Stimulated activated CD4-positive, alpha-beta T cell treated with anti-CD3 and anti-CD28 coated beads, Interleukin-1b, Interleukin-23, amount 100 ng/mL, for 24 hours (primary cell): ENCODE measurements at places on chromosomes 6 and 20.

- no peak for DNase-seq
Observed at GRCh38 chr6:77715588-77715987, 62.7 kb downstream of the MEI4 start.

- DNase-seq, result no peak
Observed at GRCh38 chr20:24786646-24787045, 162.4 kb upstream of the CST7 start.

GRCh38 chr6:17705428-17705777 lies 1.3 kb downstream of the NUP153 start:
- DNase-seq, result no peak

DNA sequence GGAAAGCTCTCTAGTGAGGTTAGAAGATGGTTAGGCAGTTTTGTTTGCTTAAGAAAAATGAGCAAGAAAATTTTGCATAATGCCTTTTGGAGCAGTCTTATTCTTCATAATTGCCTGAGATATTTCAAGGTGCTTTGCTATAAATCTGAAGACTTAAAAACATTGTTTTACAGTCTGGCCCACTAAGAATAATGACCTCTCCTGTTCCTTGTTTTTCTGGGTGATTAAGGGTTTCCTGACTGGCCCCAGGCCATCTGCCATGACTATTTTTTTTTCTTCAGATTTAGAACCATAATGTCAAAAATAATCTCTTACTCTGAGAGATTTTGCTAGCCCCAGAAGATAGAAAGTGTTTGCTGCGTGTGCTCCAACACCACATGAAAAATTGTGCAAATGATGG lies 72.3 kb upstream of the CENPW start:
- DNase-seq, result no peak

GRCh38 chr6:27136077-27136644 lies 111.3 kb upstream of the PRSS16 start:
- DNase-seq, result no peak

- no peak for DNase-seq
Observed at GRCh38 chr6:100453701-100454521, 10.8 kb downstream of the SIM1 start.

GRCh38 chr6:92380803-92381601 lies 1038.4 kb downstream of the EPHA7 start:
- no peak for DNase-seq

- DNase-seq, result no peak
Observed at GRCh38 chr6:66553441-66553840, 846.4 kb upstream of the EYS start.

- DNase-seq, result no peak
Observed at GRCh38 chr20:57308451-57309271, 20.9 kb upstream of the SPO11 start.

- no peak for DNase-seq
Observed at GRCh38 chr6:62612471-62612870, 326.4 kb upstream of the KHDRBS2 start.

DNA sequence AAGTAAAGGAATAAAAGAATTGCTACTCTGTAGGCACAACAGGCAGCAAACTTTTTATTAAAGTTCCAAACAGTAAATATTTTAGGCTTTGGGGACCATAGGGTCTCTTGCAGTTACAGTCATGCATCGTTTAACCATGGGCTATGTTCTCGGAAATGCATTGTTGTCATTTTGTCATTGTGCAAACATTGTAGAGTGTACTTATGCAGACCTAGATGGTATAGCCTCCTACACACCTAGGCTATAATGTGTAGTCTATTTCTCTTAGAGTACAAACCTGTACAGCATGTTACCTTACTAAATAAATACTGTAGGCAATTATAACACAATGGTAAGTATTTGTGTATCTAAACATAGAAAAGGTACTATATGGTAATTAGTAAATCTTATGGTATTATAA lies 54.7 kb downstream of the CDS2 start:
- no peak for DNase-seq

GRCh38 chr6:56580271-56580670 lies 62.4 kb downstream of the DST start:
- DNase-seq, result no peak

DNA sequence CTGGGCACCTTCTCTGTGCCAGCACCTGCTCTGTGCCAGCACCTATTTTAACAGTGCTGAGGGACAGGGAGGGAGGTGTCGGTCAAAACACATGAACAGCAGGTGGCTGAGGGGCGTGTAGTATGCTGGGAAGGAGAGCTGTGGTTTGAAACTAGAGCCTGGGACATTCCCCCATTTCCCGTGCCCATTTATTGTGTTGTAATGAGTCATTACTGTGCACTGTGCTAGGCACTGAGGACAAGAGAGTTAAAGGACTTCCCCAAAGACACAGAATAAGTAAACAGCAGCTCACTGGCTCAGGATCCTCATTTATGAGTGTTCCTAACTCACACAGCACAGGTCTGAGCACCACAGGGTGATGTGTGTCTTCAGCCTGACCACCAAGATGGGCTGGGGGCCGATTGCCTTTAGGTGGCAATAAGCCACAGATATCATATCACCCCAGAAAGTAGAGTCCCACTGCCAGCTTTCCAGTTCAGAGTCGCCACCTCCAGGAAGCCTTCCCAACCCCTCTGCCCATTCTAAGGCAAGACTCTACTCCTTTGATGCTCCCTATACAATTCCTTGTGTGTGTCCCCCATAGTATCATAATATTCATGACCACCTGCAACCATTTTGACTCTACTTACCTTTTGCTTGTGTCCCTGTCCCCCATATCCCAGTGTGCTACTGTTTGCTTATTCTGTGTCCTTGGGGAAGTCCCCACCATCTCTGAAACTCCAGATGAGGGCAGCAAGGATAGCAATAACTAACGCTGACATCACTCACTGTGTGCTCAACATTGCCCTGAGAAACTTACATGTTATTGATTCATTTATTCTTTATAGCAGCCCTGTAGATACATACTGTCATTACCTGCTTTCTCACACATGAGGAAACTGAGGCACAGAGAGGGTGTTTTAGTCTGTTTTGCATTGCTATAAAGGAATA lies 87.3 kb downstream of the TOX2 start:
- no peak for DNase-seq

DNA sequence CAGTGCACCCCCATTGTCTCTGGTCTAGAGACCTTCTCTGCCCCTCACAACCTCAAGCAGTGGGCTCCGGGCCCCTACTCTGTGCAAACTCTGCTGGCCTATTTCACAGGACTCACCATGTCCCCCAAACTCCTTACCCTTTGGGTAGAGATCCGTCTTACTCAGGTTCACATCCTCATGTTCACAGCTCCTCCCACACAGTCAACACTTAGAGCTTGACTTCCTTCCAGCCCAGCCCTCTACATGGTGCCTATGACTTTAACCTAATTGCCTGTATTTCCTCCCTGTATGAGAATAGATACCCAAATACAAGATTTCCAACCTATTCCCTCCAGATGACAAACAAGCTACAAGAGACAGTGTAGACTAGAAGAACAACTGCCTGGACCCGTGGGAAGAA lies 528.6 kb upstream of the JARID2 start:
- no peak for DNase-seq

DNA sequence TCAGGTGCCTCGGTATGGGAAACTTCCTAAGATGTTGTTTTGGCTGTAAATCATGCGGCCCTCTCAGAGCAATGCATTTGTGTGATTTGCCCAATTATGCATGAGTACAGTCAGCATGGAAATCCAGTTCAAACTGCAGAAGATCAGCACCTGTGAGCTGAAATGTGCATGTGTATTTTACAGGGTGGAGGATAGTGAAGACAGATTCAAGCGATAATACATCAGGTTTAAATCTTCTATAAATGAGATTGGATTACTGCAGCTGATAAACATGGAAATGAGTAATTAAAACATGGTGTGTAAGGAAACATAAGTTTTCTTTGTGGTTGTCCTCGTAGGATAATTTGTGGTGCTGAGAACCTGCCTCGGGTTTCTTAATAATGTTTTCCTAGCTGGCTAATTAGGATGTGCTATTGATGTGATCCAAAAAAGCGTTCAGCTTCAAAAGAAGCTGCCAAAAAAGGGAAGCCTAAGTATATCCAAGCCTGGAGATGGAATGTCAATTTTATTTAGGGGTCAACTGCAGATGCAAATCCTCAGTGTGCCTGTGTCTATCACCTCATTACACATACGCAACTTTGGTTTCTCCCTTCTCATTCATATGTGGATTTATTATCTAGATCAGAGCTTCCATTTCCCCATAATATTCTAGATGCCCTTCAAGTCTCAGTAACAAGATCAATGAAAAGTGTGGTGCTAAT lies 117.1 kb upstream of the CCDC28A start:
- no peak for DNase-seq

- DNase-seq, result no peak
Observed at GRCh38 chr6:80217794-80218193, 111.3 kb downstream of the BCKDHB start.

DNA sequence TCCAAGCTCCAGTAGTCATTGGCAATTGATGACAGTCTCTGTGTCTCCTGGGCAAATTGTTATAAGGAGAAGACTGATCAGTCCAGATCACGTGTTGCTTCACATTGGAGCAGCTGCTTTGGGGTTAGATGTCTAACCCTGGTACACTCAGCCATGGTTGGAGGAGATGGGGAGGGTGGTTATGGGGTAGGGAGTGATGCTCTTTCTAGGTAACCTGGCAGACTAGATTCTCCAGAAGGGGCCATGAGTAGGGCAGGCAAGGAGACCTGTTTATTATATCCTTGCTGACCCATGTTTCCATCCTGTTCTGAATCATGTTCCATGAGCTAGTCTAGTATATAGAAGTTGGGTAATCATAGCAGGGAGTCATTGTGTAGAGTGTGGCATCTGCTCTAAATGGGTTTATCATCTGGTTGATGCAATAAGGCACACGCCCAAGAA lies 50.8 kb upstream of the BACH2 start:
- DNase-seq, result no peak

DNA sequence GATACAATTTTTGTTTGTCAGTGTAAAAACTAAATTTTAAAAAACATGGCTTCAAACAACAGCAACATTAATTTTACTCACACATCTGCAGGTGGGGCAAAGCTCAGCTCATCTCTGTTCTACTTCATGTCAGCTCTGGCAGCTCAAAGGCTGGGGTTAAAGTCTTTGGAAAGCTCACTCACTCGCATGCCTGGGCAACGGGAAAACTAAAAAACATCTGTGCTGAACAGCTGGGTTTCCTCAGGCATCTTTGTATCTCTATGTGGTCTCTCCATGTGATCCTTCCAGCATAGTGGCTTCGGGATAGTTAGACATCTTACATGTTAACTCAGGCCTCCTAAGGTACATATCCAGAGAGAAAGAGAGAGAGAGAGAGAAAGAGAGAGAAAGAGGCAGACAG lies 499.6 kb downstream of the RFPL4B start:
- DNase-seq, result no peak

DNA sequence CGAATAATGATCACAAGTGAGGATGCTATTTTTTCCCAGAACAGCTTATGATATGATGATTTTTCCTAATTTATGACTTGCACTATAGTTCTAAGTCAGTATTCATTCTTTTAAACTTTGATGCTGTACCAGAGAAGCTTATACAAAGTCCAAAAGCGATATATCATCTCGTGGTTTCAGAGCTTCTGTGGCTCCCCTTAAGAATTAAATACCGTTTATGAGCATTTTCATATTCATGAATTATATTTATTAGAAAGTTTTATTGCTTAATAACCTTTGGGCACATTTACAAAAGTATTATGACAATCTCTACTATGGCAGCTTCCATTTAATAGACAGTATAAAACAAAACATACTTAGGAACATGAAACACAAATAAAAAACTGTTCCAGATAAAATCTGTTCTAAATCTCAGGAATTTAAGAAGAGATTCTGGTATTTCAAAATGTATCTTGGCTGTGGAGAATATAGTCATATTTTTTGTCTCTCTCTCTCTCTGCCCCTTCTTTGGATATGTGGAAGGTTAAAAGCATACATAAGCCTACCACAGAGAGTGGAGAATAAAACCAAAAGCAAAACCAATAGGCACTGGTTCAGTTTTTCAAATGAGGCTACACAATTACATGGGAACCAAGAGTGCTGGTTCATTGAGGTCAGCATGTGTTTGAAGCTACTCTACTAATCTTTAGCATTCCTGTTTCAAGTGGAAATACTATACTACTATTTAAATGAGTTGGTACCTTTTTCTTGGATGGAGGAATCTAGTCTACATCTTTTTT lies 884.5 kb upstream of the GJE1 start:
- no peak for DNase-seq

GRCh38 chr6:87182940-87183339 lies 27.6 kb downstream of the ZNF292 start:
- DNase-seq, result no peak

DNA sequence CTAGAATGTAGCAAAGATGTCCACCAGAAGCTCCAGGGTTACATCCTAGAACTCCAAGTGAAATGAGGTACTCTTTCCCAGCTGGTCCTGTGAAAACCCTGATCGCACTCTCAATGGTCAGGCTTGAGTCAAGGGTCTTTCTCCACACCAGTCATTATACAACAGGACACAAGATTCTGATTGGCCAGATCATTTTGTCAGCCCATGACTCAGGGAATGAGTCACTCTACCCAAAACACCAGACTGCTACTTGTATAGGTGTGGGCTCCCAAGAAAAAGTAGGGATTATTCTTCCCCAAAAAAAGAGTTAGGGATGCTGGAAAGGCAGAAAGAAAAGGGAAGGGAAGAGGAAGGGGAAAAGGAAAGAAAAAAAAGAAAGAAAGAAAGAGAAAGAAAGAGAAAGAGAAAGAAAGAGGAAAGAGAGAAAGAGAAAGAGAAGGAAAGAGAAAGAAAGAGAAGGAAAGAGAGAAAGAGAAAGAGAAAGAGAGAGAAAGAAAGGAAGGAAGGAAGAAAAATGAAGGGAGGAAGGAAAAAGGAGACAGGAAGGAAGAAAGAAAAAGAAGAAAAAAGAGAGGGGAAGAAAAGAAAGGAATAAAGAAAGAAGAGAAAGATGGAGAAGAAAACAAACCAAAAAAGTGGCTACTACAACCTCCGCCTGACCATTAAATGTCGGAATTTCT lies 30.5 kb downstream of the ANKEF1 start:
- DNase-seq, result no peak

DNA sequence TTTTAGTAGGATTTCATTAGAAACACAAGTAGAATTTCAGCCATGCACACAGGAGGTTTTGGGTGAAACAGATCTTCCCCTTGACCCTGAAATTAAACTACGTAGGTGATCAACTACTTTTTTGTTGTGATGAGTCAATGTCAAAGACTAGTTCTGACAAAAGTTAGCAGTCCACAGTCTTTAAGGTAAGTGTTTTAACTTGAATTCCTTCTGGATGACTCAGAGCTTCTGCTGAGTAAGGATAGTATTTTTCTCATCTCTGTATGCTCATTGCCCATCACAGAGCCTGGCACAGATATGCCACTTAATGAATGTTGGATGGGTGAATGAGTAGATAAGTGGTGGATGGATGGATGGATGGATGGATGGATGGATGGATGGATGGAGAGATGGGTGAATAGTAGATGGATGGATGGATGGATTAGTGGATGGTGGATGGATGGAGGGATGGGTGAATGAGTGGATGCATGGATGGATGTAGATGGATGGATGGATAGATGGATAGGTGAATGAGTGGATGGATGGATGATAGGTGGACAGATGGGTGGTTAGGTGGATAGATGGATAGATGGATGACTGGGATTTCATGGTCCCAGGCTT lies 165.3 kb downstream of the ZMYND8 start:
- no peak for DNase-seq
